ENCODE measurements at places on chromosomes 13 and 19.

GRCh38 chr13:100454876-100455275 lies 133.7 kb downstream of the GGACT start:
- no peak for DNase-seq

DNA sequence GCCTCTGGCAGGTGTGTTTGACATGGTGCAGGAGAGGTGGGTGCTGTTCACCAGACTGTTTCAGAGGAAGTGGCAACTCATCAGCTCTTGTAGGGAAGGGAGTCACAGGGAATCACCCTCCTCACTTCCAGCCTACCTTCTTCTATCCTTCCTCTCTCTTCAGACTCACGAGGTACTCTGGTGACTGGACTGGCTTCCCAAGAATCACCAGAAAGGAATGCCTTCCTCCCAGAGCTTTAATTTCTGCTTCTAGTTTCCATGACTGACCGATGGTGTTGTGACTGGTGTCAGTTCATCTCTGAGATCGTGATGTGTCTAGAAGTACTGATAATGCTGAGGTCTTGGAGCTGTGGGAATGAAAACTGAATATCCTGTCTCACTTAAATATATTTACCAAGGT lies 247.3 kb downstream of the KCTD12 start:
- no peak for DNase-seq

- DNase-seq, result peak; percentile 93
These were observed at the start of gene PBX4 for GRCh38 chr19:19618219-19619051. Gene PBX4 (minus strand): TSS chr19:19618687. CDS start chr19:19618629, 58 bp downstream.

DNA sequence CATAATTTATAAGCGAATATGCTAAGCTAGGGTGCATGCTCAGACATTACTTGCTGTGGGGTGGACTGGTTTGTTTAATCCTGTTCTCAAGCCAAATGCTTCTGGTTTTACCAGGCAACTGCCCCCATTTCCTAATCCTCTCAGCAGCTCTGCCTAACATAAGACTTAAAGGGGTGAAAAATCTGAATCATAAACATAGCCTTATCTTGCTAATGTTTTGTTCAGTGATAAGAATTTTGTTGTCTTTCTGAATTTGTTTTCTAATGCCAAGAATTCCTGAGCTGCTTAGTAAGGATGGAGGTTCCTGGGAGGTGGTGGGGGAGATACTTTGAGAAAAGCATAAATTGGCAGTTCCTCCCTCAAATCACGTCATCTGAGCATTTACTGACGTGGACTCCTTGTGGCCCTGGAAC lies 42.7 kb downstream of the ING1 start:
- DNase-seq, result no peak

GRCh38 chr19:39677961-39678889 lies 22.5 kb downstream of the LGALS16 start:
- DNase-seq, result no peak

GRCh38 chr13:111114362-111115060 lies 599 bp upstream of the ARHGEF7 start:
- no peak for DNase-seq

- DNase-seq, result no peak
These were observed 3.1 kb downstream of the CCER2 start for GRCh38 chr19:38908911-38909310.

GRCh38 chr19:49473868-49474541 lies at the start of gene FLT3LG:
Gene FLT3LG (plus strand): TSS chr19:49474215. CDS start chr19:49474640, 425 bp downstream.
- no peak for DNase-seq

- no peak for DNase-seq
These were observed 10.6 kb downstream of the TRIP10 start for GRCh38 chr19:6750062-6750461.

DNA sequence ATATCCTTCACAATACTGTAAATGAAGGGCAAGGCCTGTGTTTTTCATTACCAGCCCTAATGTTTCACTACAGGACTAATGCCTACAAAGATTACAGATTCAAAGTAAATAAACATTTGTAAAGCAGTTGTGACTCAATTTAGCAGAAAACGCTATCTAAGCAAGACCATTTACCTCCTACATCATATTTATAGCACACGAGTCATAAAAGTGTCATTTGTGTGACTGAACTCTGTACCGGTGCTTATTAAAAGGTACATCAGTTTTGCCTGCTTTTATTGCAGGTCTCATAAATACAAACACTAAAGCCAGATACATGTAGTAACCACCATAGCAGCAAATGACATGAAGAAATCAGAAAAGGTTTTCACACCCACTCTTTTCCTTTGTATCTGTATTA lies 61.5 kb upstream of the SLC15A1 start:
- DNase-seq, result no peak

- DNase-seq, result no peak
These were observed 15.8 kb downstream of the NDUFB7 start for GRCh38 chr19:14555918-14556661.
